Activated T-helper 1 cell treated with anti-CD3 and anti-CD28 coated beads, Interleukin-2, amount 50 U/mL, for 16 hours (primary cell): ENCODE measurements at places on chromosomes 12 and 14.
A peak's percentile ranks its signal among the peaks of the same experiment; 100 is the strongest.

GRCh38 chr12:124549629-124550028 lies 17.8 kb downstream of the NCOR2 start:
- no peak for DNase-seq

- no peak for DNase-seq
Observed at GRCh38 chr12:74957634-74958033, 252.0 kb downstream of the KCNC2 start.

DNA sequence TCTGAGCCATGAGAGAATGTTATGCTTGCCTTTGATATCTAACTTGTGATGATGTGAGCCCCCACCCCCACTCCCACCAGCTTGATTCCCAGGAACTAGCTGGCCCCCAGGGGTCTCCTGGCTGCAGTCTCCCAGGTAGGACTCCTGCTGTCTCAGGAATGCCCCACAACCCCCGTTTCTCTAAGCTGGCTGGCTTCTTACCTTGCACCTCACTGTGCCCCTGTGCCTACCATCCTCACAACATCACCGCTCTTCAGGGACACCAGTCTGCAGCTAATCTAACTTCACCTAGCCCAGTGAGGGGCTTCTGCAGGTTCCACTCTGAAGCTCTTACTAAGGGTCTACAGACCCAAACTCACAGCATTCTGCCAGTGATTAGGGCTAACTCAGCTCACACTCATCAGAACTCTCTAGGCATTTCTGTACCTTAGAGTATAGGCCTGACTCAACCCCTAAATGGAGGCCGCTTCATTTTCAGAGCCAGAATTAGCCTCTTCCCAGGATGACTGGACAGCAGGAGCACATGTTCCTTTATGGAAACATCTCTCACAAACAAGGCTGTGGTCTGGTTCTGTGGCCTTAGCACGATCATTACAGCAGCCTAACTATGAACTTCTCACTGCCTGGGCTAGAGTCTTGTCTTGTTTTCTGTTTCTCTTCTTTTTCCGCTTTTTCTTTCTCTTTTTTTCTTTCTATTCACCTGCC lies 72.8 kb upstream of the IFNG-AS1 start:
- no peak for DNase-seq

- no peak for DNase-seq
Observed at GRCh38 chr14:93546642-93547041, 115.9 kb downstream of the UNC79 start.

DNA sequence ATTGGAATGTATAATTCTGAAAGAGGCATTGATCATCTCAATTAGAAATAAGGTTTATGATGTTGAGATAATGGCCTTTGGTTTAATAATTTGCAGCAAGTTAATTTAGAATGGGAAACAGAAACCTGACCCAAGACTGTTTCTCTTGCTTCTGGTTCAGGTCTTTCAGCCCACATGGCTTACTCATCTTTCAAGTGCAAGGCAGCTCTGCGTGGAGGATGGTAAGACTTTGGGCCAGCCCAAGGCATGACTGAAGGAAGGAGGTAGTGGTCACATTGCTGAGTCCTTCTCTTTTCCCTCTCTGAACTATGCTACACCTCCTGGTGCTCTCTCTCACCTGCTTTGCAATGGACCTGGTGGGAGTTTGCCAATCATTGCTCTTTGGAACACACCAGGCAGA lies 98.7 kb downstream of the CAND1 start:
- no peak for DNase-seq

DNA sequence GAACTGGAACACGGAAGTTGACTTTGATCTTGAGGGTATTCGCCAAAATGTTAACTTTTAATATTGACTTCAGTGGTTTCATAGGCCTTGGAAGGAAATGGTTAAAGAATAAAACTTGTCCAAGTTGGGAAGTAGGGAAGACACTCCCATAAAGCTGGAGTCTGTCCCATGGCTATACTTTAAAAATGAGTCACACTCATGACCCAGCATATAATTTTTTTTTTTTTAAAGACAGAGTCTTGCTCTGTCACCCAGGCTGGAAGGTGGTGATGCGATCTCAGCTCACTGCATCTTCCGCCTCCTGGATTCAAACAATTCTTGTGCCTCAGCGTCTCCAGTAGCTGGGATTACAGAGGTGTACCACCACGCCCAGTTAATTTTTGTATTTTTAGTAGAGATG lies 19.6 kb downstream of the TMPRSS12 start:
- DNase-seq: no peak

- no peak for DNase-seq
Observed at GRCh38 chr14:55800156-55800785, 220.3 kb downstream of the KTN1 start.

DNA sequence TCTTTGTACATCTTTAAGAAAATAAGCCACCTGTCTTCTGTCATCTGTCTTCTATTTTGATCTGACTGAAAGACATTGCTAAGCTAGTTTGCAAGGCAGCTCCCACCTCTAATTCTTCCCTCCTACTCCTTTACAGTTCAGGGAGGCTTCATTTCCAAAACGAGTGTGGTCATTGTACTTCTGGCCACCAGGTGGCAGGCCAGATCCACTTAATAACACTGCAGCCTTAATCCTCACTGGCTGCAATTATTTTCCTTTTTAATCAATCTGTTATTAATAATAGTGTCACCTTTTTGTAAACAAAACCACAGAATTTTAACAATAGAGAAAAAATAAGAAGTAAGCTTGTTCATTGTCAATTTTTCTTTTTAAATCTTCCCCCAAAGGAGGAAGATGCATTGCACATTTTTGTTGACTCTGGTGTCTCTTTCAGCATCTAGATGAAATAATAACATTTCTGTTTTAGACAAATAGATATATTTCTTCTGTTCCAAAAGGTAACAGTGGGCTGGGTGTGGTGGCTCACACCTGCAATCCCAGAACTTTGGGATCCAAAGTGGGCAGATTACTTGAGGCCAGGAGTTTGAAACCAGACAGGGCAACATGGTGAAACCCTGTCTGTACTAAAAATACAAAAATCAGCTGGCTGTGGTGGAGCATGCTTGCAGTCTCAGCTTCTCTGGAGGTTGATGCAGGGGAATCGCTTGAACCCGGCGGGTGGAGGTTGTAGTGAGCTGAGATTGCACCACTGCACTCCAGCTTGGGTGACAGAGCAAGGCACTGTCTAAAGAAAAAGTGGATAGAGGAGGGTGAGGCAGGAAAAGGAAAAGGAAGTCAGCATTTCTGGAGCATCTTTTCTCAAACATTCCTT lies 23.3 kb downstream of the GABARAPL1 start:
- DNase-seq: peak; percentile 8

DNA sequence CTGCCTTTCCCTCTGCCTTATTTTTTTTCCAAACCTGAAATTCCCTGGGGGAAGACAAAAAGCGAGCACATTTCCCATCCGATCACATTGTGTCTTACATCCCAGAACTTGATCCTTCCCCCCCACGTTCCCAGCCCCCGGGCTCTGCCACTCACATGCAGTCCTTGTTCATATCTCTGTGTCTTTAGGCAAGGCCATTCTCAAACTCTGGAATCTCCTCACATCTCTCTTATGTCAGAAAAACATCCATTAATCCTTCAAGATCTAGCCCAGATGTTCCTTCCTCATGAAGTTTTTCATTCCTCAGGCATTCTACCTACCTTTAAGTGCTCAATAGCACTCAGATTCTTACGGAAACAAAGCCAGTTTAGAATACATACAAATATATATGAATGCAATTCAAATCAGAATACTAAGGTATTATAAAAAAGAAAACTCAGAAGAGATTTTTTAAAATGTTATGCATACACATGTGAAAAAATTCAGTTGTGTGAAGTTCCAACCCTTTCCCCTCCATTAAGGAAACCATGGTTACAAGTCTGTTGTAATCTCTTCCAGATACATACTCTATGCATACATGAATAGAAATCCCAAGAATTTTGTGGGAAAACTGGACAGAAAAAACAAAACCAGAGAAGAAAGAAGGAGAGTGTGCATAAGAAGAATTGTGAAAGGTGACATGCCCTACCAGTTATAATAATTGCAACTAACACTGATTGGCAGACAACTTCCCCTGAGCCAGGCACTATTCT lies 120.3 kb downstream of the SLC38A1 start:
- DNase-seq: no peak

- DNase-seq: no peak
Observed at GRCh38 chr12:120964298-120964697, 14.0 kb upstream of the HNF1A start.

DNA sequence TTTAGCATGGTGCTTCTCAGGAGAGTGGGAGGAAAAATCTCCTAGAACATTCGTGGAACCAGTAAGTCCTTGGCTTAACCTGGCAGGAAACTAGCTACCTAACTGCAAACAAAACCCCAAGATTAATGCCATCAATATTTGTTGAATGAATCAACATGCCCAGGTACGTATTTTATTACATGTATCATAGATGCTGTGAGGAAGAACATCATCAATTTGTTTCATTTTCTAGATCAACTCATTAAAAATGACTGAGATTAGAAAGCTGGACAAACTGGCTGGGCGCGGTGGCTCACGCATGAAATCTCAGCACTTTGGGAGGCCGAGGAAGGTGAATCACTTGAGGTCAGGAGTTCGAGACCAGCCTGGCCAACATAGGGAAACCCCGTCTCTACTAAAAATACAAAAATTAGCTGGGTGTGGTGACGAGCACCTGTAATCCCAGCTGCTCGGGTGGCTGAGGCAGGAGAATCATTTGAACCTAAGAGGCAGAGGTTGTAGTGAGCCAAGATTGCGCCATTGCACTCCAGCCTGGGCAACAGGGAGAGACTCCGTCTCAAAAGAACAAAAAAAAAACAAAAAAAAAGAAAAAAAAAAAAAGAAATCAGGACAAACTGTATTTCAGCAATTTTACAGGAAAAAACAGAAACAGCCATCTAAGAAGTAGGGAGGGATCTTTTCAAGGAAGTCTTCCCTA lies 88.7 kb downstream of the NTN4 start:
- no peak for DNase-seq

DNA sequence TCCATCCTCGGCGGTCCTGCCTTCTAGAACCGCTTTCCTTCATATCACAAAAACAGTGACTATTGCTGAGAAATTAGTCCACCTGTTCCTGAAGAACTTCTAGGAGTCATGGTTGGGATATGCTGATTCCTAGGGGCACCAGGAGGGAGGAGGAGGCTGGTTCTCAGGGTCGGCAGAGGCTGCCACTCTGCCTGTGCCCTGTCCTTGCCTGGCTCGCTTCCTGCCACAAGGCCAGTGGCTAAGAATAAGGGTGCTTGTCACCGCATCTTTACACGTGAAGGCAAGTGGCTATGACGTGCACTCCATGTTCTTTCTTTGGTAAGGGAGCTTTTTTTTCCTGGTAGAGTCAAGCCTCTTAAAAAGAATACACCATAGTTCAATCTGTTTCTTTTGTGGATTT lies 18.7 kb upstream of the DGLUCY start:
- no peak for DNase-seq

- DNase-seq: no peak
Observed at GRCh38 chr12:2457215-2457932, 337.4 kb upstream of the FKBP4 start.

- no peak for DNase-seq
Observed at GRCh38 chr12:6122201-6122600, 2.3 kb downstream of the VWF start.

DNA sequence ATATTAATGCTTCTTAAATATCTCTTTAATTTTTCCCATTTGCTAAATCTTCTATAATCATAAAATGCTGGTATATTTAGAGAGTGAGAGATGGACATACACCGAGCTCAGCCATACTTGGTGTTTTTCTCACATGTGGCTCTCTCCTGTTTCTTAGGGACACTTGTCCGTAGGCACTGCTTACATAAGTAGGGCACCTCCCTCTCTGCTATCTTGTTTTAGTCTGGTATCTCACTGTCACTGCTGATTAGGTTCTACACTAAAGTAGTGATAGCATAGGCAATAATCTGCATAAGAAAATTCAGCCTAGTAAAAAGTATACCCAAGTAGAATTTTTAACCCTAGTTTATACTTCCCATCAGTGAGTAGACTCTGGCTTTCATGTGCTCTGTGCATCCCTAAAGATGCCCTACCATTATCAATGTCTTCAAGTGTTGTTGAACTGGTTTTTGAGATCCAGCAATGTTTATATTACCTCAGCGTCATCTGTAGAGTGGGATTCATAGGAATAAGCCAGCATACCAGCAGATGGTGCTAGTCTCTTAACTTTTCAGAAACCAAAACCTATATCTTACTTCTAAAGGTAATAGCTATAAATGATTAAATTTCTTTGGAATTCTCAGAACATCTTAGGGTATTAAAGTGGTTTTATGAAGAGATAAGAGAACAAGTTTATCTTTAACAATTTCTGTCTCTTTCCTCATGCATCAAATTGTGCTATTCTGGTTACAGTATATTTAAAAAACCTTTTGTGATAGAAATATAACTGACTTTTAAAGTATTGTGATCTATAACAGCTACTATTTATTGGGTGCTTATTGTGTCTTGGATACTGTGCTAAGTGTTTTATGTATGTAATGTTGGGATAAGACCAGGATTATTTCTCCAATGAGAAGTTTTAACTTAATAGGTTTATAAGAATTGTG lies 32.9 kb downstream of the ARID2 start:
- no peak for DNase-seq

- no peak for DNase-seq
Observed at GRCh38 chr12:65648461-65648860, 175.8 kb upstream of the HMGA2 start.

DNA sequence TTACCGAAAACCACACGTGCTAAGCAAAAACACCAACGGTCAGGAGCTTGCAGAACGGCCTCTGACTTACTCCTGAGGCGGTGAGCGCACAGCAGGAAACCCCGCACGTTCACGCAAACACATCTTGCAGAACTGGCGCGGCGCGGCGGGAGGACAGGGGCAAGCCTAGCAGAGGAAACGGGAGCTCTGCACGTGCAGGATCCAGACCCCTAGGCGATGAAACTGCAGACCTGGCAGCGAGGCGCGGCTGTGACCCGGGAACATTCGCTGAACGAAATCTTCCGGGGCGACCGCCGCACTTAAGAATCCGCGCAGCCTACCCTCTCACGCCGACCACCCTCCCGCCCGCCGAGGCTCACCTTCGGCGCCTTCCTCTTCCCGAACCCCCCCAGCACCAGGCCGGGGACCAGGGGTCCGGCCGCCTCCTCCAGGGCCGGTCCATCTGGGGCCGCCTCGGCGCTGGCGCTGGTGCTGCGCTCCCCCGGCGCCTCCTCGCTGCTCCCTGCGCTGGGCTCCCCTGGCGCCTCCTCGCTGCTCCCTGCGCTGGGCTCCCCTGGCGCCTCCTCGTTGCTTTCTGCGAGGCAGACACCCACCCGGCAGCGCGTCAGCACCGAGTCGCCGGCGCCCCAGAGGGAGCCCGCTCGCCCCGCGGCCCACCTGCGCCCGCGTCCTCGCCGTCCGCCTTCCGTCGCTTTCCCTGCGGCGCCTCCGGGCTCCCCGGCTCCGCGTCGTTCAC lies 615 bp downstream of the DDX51 start:
- DNase-seq: no peak

GRCh38 chr12:91186156-91186555 lies 3.5 kb upstream of the DCN start:
- DNase-seq: no peak

GRCh38 chr14:97109234-97109633 lies 312.1 kb downstream of the VRK1 start:
- no peak for DNase-seq

DNA sequence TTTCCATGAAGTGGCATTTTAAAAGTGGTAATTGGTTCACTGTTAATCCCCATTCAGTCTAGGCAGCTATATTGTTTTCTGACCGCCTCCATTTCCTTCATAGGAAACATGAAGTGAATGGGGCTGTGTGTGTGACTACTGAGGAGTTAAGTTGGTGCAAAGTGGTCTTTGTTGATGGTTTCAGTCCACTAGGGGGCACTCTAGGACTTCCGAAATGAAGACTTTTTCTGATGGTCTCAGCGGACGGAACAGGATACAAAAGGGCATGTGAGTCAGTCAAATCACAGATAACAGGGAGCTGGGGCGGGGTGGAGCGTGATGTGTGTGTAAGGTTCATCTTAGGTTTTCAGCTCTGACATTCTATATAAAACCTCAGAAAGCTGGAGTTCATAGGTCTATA lies 240.1 kb upstream of the OR4E1 start:
- peak; percentile 28 for DNase-seq
